ENCODE measurements at places on chromosomes 6 and 20. TPM values are rescaled to one million over a fixed set of nuclear protein-coding genes. Genes with fewer than 3 reads are reported as not detected.

GRCh38 chr6:164163239-164163638 is 748.7 kb downstream of the QKI start:
- DNase-seq = no peak

DNA sequence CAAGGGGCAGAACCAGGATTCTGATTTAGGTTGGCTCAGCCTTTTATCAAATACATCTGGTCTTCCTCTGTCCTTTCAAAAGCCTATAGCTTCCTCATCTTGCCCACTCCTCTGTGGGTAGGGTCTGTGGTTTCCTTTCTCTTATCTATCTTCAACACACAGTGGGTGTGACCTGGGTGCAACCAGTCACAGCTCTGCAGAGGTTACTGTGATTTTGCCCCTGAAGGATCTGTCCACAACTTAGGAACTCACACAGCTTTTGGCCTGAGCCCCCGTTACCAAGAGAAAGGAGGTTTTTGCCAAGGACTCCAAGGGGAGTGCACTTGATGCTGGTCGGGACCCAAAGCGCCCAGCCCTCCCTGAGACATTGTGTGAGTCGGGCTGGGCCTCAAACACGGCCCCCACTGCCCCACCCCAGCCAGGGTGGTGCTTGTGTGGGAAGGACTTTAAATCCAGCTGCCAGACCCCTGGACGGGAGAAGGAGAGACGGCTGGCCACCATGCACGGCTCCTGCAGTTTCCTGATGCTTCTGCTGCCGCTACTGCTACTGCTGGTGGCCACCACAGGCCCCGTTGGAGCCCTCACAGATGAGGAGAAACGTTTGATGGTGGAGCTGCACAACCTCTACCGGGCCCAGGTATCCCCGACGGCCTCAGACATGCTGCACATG is at the start of gene PI16:
TSS of gene PI16 (plus strand) at position 477 of the 670 bp plus-strand sequence. CDS start at position 500, 23 bp downstream.
- no peak for DNase-seq

DNA sequence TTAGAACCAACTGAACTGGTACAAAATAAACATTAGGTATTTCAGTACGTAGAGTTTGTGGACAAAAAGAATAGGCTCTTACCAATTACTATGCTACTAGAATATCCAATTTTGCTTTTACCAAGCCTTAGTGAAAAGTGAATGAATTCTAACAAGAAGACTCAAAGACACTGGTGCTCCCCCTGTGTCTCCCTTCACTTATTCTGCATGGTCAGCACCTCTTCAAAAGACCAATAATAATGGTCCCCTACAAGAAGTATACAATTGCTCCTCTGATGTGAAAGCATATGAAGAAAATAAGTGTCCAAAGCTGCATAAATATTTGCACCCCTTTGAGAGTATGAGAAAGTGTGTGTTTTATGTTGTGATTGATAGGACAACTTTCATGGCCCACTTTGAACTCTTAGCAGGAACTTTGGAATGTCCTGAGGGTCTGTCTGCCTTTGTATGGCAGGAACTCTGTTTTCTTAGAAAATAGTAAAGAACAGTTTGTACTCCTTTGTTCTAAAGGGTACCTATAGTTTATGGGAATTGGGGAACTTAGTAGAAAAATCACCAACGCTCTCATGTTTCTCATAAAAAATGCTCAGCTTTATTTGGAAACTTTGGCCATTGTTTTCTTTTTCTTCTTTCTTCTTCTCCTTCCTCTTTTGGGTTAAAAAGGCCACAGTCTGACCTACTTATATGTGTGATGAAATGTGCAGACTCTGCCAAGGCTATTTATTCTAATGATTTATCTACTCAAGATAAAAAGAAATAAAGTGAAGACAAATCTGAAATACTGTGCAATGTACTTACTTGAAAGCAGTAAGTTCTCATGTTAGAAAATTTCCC is 352.4 kb downstream of the LAMA2 start:
- no peak for DNase-seq

GRCh38 chr6:43278524-43279078 is 19.5 kb upstream of the SLC22A7 start:
- DNase-seq = no peak

DNA sequence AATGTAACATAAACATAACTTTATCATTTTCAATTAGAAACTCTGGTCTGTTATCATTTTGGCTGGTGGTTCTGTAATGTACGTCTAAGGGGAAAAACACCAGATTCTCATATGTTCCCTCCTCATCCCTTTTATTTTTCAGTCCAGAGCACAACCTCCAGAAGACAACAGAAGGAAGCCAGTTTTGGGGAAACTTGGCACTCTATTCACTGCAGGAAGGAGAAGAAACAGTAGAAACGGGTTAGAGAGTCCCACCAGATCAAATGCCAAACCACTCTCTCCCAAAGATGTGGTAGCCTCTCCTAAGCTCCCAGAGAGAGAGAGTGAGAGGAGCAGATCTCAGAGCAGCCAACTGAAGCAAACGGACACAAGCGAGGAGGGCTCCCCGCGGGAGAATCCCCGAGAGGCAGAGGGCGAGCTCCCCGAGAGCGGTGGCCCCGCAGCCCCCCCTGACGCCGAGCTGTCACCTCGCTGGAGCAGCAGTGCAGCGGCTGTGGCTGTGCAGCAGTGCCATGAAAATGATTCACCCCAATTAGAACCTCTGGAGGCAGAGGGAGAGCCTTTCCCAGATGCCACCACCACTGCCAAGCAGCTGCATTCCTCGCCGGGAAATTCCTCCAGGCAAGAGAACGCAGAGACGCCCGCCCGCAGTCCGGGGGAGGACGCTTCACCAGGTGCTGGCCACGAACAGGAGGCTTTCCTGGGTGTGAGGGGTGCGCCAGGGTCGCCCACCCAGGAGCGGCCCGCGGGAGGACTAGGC is 117.8 kb downstream of the RTN4IP1 start:
- DNase-seq = no peak

DNA sequence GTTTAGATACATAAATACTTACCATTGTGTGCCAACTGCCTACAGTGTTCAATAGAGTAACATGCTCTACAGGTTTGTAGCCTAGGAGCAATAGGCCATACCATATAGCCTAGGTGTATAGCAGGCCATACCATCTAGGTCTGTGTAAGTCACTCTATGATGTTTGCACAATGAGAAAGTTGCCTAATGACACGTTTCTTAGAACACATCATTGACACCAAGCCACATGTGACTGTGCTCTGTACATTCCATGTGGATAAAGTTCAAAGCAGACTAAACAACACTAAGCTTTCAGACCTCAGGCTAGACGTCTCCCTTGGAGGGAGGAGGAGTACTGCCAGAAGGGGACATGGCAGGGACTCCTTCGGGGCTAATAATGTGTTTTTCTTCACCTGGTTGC is 93.6 kb downstream of the KIF16B start:
- no peak for DNase-seq

- DNase-seq = no peak
Measured at GRCh38 chr6:169424821-169425240, 171.2 kb upstream of the THBS2 start.

- DNase-seq = no peak
Measured at GRCh38 chr6:36744304-36744673, 46.7 kb downstream of the RAB44 start.

GRCh38 chr6:166842607-166843006 is 113.7 kb downstream of the RNASET2 start:
- no peak for DNase-seq

LY6G6C gene
- 1.2 TPM for total RNA-seq

ITPR3 gene
- total RNA-seq = 16.0 TPM

TNFAIP3 gene
- 2.9 TPM for total RNA-seq

SEMG1 gene
- not detected for total RNA-seq

ISM1 gene
- total RNA-seq = 0.33 TPM

MYLK2 gene
- 1.6 TPM for total RNA-seq

OTOR gene
- not detected for total RNA-seq

CSE1L gene
- total RNA-seq = 186 TPM

TBX18 gene
- 0.47 TPM for total RNA-seq

OPRM1 gene
- not detected for total RNA-seq

CST2 gene
- not detected for total RNA-seq

FIG4 gene
- total RNA-seq = 14.7 TPM
